ENCODE measurements at places on chromosomes 5 and 9.

DNA sequence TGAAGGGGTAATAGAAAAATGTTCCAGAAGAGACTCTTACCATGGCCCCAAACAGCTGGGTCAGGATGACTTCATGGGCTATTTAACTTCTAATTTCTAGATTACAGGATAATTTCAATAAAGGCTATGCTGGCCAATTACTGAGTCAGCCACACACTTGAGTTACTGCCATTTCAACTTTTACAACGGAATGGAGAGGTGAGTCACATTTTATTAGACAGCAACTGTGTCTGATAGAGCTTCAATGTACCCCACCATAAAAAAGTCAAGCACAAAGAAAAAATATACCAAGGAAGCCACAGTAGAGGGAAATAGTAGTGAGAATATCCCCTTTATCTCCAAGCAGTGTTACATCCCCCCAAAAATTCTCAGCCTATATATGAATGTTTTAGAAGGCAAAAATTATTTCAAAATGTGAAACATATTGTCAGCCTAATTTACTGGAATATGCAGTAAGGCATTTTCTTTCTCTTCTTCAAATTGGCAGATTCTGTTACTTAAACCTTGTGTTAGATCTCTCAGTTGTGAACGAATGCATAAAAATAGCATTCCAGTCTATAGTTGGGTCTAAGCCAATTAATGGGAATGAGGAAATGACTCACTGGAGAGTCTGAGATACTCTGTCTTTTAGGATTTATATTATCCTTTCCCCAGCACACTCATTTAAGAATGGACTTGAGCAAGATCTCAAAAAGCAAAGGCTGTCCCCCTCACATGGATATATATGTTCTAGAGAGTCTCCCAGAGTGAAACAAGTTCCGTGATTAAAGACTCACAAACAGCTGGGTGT, 47.1 kb upstream of the RAI14 start:
- DNase-seq = no peak

GRCh38 chr5:173488144-173488543, 128.3 kb downstream of the BOD1 start:
- DNase-seq = no peak

GRCh38 chr5:72779520-72779919, 36.9 kb upstream of the TNPO1 start:
- DNase-seq = no peak

DNA sequence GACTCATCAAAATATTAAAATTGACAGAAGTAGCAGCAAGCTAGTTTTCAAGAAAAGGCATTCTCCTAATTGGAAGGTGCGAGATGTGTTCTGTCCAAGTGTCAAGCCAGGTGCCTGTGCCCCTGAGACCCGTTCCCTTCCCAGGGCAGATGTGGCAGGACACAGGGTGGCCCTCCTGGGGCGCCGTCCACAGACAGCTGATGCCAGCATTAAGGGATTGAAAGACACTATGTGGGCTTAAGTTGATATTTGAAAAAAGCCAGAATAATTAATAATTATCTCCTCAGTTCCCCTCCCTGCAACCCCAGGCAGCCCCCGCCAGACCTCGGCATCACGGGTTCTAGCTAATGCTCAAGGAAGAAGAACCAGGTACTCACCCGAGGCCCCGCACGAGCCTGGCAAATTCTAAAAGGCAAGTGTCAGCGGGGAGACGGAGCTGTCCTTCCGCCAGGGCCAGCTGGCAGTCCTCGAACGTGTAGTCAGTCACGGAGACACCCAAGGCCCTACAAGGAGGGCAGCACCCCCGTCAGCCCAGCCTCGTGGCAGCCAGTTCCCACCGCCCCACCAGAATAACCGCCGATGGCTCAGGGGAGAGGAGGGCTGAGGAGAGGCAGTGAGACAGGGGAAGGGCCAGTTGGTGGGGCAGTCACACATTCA, 29.1 kb upstream of the SLC6A3 start:
- DNase-seq = peak; percentile 13

- DNase-seq = peak; percentile 63
Measured at GRCh38 chr5:151772029-151772845, 483 bp downstream of the G3BP1 start.

DNA sequence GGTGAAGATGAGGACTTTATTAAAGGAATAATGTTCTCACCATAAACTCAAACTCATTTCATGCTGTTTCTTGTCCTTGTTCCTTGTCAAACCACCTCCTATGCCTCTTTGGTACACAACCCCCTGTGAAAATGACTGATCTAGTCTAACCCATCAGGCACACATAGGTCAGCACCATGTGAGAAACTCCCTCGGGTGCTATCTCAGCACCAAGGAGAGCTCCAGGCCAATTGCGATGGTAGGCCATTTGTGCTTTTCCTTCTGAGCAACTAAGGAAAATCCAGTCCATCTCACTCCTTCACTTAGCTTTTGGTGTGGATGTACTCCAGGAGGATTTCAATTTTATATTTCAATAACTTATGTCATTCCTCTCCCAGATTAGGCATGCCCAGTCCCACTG, 199.8 kb downstream of the ZNF608 start:
- DNase-seq = peak; percentile 23

All from right hindlimb (tissue), 1 donor.